ENCODE measurements at places on chromosomes 11 and 22.

DNA sequence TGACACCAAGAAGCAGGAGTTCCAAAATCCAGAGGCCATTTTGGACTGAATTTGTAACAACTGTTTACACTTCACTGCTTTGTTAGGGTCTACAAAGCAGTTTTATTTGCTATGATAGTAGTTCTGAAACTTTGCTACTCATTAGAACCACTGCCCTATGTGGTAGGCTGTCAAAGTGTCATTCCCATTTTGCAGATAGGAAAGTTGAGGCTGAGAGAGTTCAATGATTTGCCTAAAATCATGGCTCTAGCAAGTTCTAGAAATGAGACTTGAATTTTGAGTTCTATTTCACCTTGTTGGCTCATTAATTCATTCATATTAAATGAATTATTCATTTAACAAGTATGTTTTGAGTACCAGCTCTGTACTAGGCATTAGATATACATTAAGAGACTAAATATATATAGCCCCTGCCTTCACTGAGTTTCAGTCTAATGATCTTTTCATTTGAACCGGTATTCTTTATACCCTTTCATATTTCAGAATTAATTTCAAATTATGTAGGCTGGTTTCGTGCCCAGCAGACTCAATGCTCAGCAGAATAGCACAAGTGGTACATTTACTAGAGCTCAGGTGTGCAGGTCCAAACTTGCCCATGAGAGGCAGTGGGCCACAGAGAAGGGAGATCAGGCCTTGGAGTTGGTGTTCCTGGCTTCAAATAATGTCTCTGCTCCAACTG lies 93.5 kb downstream of the ME3 start:
- DNase-seq = no peak

- no peak for DNase-seq
Observed at GRCh38 chr11:61119055-61119454, 16.8 kb downstream of the CD5 start.

- no peak for DNase-seq
Observed at GRCh38 chr11:83475760-83476159, 189.6 kb upstream of the CCDC90B start.

DNA sequence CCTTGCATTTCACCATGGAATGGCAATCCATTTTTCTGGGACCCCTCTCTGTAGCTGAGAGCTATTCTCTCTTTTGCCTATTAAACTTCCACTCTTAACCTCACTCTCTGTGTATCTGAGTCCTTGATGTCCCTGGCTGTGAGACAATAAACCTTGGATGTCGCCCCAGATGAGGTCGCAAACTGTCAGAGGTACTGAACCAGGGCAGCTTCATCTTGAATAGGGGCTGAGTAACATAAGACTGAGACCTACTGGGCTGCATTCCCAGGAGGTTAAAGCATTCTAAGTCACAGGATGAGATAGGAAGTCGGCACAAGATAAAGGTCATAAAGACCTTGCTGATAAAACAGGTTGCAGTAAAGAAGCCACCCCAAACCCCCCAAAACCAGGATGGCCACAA lies 68.0 kb downstream of the RSF1 start:
- DNase-seq = no peak

- DNase-seq = no peak
Observed at GRCh38 chr11:36403661-36404060, 106.4 kb downstream of the TRAF6 start.

GRCh38 chr11:14376920-14377319 lies 17.9 kb upstream of the RRAS2 start:
- no peak for DNase-seq

DNA sequence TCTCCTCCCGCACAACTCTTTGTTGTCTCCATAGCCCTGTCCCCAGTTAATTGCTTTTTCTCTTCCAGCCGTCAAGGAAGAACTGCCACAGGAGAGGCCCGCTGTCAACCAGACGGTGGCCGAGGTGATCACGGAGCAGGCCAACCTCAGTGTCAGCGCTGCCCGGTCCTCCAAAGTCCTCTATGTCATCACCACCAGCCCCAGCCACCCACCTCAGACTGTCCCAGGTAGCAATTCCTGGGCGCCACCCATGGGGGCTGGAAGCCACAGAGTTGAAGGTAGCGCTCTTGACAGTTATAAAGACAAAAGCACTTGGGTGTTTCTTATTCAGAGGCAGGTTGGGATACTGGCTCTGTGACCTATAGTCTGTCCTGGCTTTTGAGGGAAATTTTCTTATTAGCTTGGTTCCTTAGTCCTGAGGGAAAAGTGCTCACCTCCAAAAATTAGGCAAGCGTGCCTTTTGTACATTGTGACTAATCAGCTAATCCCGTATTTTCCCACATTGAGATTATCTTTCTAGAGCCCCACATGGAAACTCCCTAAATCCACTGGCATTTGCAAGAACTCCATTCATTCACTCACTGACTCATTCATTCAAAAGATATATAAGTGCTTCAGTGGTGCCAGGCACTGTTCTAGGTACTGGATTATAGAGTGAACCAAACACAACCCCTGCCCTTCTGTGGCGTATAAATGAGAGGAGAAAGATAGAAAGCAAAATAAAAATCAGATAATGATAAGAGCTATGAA lies 65.9 kb downstream of the KREMEN1 start:
- DNase-seq = no peak
